Naive thymus-derived CD4-positive, alpha-beta T cell (primary cell): ENCODE measurements at places on chromosomes 11 and 22. TPM values are rescaled to one million over a fixed set of nuclear protein-coding genes. Genes with fewer than 3 reads are reported as not detected.

Gene CYTH4
- total RNA-seq, result 224 TPM

Gene APOBEC3B
- total RNA-seq, result 15.8 and 16.0 TPM in 2 replicates

Gene KRTAP5-2
- not detected in 2 replicates for total RNA-seq

Gene FOXR1
- total RNA-seq, result not detected

Gene TRMT112
- total RNA-seq, result 90.9 TPM

Gene LRRC32
- 0.08 TPM for total RNA-seq

Gene SH3BP1
- total RNA-seq, result 89.2 TPM

- H3K27me3 ChIP-seq, result no peaks in the 10 kb centered on the region
- DNase-seq, result no peak
- H3K36me3 ChIP-seq, result no peaks in the 10 kb centered on the region
Measured at GRCh38 chr11:95147364-95147905, 57.8 kb downstream of the ENDOD1 start.

DNA sequence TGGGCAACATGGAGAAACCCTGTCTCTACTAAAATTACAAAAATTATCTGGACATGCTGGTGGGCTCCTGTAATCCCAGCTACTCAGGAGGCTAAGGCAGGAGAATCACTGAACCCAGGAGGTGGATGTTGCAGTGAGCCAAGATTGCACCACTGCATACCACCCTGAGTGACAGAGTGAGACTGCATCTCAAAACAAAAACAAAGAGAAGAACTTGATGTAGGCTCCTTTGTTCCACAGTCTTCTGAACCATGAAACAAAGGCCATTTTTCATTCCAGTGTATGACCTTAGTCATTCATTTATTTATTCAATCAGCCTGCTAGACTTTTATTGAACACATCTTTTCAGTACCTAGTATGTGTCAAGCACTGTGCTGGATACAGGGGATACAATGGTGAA, 369.6 kb downstream of the FAT3 start:
- H3K27ac ChIP-seq, result no peak overlapping the region
- no peaks in the 10 kb centered on the region for H3K36me3 ChIP-seq
- H3K27me3 ChIP-seq, result no peaks in the 10 kb centered on the region
- H3K4me1 ChIP-seq, result no peaks in the 10 kb centered on the region

DNA sequence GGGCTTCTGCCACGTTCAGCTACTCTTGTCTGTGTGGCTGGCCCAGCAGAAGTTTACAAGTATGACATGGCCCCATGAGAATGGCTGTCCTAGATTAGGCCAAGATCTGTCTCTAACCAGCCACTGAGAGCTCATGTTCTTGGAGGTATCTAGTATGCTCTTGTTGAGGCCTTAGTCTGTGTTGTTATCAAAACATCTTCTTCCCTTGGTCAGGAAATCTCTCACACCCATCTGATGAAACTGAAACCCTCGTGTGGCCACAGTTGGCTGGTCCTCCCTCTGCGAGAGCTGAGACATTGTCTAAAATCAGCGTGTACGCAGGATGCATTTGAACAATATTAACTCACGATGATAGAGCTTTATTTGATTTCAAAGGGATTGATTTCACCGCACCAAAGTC, 109.0 kb upstream of the NNMT start:
- no peak overlapping the region for H3K4me3 ChIP-seq
- no peaks in the 10 kb centered on the region for H3K27me3 ChIP-seq
- no peaks in the 10 kb centered on the region for H3K36me3 ChIP-seq
- H3K4me1 ChIP-seq, result peaks cover 24% of the 10 kb centered on the region

DNA sequence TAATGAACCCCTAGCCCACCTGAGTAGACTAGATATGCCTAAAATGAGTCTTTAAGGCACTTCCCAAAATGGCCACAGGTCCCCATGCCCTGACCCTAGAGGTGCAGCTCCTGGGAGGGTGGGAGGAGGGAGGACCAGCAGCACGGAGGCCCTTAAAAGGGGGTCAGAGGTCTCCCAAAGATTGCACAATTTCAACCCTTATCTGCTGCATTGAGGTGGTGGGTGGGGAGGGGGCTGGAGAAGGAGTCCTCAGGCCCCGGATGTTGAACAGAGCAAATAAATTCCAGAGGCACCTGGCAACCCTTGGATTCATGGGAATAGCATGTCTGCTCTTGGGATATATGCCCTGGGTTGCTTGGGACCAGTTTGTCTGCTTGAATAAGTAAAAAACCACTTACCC, 57.6 kb downstream of the NAV2 start:
- no peaks in the 10 kb centered on the region for H3K4me1 ChIP-seq
- no peaks in the 10 kb centered on the region for H3K27me3 ChIP-seq
- H3K36me3 ChIP-seq, result no peaks in the 10 kb centered on the region
- H3K4me3 ChIP-seq, result no peak overlapping the region

DNA sequence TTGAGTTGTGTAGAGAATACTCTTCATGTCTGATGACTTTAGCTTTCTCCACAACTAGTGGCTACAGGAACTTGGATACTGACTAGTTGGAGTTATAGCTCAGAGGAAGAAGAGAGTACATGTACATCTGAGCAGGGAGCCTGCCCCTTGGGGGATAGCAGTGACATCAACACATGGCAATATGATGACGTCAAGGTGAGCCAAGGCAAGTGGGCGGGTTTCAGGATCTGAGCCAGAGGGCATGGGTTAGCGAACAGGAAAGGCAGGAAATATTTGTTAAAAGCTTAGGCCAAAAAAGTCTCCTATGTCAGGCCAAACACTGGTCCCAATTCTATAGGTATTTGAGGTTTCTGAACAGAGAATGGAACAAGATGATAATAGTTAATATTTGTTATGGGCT, 42.0 kb upstream of the HORMAD2 start:
- H3K36me3 ChIP-seq, result no peaks in the 10 kb centered on the region
- H3K4me3 ChIP-seq, result no peak overlapping the region
- H3K4me1 ChIP-seq, result no peaks in the 10 kb centered on the region
- no peak overlapping the region for H3K27ac ChIP-seq
- no peaks in the 10 kb centered on the region for H3K27me3 ChIP-seq

- no peaks in the 10 kb centered on the region for H3K4me1 ChIP-seq
- H3K27ac ChIP-seq, result no peak overlapping the region
- no peaks in the 10 kb centered on the region for H3K27me3 ChIP-seq
Measured at GRCh38 chr11:88106666-88107065, 68.6 kb downstream of the RAB38 start.

DNA sequence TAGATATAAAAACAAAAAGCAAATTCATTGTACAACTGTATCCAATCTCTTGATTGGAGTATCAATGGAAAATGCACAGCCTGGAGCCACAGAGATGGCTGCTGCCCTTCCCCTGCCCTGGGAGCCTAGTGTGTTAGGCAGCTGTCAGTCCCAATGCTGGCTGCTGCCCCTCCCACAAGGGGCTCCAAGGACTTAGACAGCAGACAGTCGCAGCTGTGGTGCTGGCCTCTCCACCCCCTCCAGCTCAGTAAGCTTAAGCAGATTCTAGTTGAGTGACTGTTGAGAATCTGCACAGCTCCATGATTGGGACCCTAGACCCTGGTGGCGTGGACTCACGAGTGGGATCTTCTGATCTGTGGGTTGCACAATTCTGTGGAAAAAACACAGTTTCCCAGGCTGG, 1511.2 kb downstream of the FAM181B start:
- H3K27ac ChIP-seq, result no peak overlapping the region
- no peaks in the 10 kb centered on the region for H3K4me1 ChIP-seq
- no peak overlapping the region for H3K4me3 ChIP-seq
- no peak for DNase-seq
- H3K27me3 ChIP-seq, result no peaks in the 10 kb centered on the region
- no peaks in the 10 kb centered on the region for H3K36me3 ChIP-seq

GRCh38 chr22:29231971-29232959, 26.6 kb downstream of the EMID1 start:
- H3K27me3 ChIP-seq, result no peaks in the 10 kb centered on the region
- no peaks in the 10 kb centered on the region for H3K36me3 ChIP-seq
- no peaks in the 10 kb centered on the region for H3K4me1 ChIP-seq
- H3K27ac ChIP-seq, result no peak overlapping the region

DNA sequence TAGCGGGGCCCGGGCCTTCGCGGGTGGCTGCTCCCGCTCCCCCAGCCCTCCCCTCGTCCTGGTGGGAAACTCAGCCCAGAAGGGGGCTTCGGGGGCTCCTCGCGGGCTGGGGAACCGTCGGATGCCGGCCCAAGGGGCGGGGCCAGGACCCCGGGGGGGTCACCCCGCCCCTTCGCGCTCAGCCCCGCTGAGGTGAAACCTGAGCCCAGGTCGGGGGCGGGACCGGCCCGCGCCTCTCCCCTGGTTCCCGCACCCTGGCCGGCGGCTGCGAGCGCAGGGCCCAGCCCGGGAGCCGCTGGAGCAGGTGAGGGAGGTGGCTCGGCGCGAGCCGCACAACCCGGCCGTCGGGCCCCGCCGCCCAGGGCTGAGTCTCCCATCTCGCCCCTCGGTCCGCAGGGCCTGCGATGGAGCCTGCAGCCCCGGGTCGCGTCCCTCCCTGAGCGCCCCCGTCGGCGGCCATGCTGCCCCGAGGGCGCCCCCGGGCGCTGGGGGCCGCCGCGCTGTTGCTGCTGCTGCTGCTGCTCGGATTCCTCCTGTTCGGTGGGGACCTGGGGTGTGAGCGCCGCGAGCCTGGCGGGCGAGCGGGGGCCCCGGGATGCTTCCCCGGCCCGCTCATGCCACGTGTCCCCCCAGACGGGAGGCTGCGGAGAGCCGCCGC, at the start of gene LARGE2:
LARGE2 (plus strand) TSS at position 232 of the 658 bp plus-strand sequence; CDS start at position 459, 227 bp downstream.
- no peak within 1 kb of the TSS for H3K27ac ChIP-seq
- peaks cover 16% of the 10 kb centered on the region for H3K4me1 ChIP-seq
- no peaks in the 10 kb centered on the region for H3K36me3 ChIP-seq
- DNase-seq, result no peak
- H3K27me3 ChIP-seq, result no peaks in the 10 kb centered on the region

GRCh38 chr11:15817001-15817400, 539.3 kb downstream of the SOX6 start:
- DNase-seq, result no peak
- H3K27ac ChIP-seq, result no peak overlapping the region
- no peaks in the 10 kb centered on the region for H3K4me1 ChIP-seq
- H3K4me3 ChIP-seq, result no peak overlapping the region

GRCh38 chr22:44365832-44366231, 53.1 kb upstream of the SHISAL1 start:
- H3K36me3 ChIP-seq, result no peaks in the 10 kb centered on the region
- H3K27me3 ChIP-seq, result no peaks in the 10 kb centered on the region
- no peaks in the 10 kb centered on the region for H3K4me1 ChIP-seq
- DNase-seq, result no peak

DNA sequence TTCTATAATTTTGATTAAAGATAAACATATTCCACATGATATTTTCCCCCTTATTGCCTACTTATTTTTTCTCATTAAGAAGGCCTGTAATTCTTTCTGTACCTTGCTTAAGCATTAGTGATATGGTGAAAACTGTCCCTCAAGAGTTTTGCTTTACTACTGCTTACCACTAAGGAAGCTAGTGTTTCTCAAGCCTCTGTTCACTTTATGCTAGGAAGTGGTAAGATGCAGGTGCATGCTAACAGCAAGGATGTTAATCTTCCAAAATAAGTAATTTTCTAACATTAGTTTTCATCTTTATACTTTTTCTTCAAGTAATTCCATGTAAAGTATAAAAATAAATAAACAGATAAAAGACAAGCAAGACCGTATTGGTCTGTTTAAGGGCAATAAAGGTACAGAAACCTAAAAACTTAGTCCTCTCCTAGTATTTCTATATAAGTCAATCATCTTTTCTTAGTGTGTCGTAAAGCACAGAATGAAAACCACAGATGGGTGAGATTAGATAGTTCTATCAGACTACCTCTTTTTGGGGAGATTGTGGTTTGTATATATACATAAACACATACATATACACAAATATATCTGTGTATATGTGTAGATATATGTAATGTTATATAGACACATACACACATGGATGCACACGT, 731.0 kb upstream of the CNTN5 start:
- no peak for DNase-seq
- H3K4me3 ChIP-seq, result no peak overlapping the region
- no peaks in the 10 kb centered on the region for H3K36me3 ChIP-seq
- H3K27ac ChIP-seq, result no peak overlapping the region
- no peaks in the 10 kb centered on the region for H3K27me3 ChIP-seq
- H3K4me1 ChIP-seq, result no peaks in the 10 kb centered on the region

GRCh38 chr11:2748814-2749554, 49.2 kb upstream of the KCNQ1OT1 start:
- no peak overlapping the region for H3K27ac ChIP-seq
- DNase-seq, result no peak
- H3K4me3 ChIP-seq, result no peak overlapping the region
- H3K36me3 ChIP-seq, result no peaks in the 10 kb centered on the region
- H3K4me1 ChIP-seq, result no peaks in the 10 kb centered on the region

DNA sequence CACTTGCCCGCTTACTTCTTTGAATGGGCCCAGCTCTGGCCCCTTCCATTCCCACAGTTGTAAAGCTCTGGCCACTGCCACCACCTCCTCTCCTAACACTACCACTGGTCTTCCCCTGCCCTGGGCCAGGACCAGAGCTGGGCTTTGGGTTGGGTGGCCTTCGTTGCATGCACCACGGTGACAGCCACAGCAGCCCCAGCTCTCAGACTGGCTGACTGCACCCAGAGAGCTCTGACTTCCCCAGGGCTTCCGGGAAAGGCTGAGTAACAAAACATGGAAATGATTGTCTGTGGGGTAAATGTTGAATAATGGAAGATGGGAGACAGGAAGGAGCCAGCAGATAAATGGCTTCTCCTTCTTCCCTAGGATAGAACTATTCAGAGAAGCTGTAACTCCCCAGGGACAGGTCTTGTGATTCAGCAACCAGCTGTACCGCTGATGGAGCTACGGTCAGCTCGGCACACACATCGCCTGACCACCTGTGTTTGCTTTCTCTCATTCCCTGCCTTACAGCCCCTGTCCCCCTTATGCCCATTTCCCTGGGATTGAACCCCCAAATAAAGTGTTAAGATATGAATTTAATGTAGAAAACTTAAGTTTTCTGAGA, 27.6 kb downstream of the SCN4B start:
- no peaks in the 10 kb centered on the region for H3K36me3 ChIP-seq
- no peak overlapping the region for H3K27ac ChIP-seq
- H3K27me3 ChIP-seq, result no peaks in the 10 kb centered on the region
- H3K4me3 ChIP-seq, result no peak overlapping the region
- no peak for DNase-seq

DNA sequence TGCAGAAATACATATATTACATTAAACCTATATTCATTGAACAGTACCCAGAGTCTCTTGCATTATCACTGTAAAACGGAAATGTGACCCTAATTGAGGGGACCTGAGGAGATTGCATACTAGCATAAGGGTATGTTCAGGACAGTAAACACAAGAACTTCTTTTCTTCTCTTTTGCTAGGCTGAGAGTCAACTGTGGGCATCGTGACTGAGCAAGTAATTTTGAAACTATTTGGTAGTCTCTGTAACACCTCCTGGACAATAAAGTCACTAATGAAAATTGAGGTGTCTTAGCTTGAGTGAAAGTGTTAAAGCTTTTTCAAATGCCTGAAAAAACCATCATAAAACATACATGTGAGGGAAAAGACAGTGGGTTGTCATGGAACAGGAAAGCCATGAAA, 90.9 kb downstream of the PDHX start:
- H3K4me3 ChIP-seq, result no peak overlapping the region
- no peak overlapping the region for H3K27ac ChIP-seq
- no peaks in the 10 kb centered on the region for H3K27me3 ChIP-seq
- H3K4me1 ChIP-seq, result peaks cover 7% of the 10 kb centered on the region
- no peaks in the 10 kb centered on the region for H3K36me3 ChIP-seq
- DNase-seq, result no peak

DNA sequence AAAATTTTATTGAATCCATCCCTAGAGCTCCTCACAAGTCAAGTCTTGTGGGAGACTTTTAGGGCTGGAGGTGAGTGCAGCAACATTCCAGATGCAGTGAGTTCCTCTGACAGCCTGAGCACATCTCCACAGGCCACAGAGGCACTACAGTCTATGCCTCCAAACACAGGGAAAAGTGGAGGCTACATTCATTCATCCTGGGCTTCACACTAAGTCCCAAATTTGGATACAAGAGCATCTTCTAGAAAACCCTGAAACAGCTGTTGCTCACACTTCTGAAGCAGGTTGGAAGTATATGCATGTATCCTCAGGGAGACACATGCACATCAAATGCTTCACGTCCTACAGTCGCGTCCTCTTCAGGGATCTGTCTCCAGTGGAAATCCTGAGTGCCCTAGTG, 1.2 kb downstream of the CD3D start:
- H3K4me3 ChIP-seq, result peak overlapping the region; percentile 88
- peaks cover 33% of the 10 kb centered on the region for H3K4me1 ChIP-seq
- no peaks in the 10 kb centered on the region for H3K27me3 ChIP-seq
